ENCODE measurements at places on chromosomes 13 and 19. TPM values are rescaled to one million over a fixed set of nuclear protein-coding genes. Genes with fewer than 3 reads are reported as not detected.

DNA sequence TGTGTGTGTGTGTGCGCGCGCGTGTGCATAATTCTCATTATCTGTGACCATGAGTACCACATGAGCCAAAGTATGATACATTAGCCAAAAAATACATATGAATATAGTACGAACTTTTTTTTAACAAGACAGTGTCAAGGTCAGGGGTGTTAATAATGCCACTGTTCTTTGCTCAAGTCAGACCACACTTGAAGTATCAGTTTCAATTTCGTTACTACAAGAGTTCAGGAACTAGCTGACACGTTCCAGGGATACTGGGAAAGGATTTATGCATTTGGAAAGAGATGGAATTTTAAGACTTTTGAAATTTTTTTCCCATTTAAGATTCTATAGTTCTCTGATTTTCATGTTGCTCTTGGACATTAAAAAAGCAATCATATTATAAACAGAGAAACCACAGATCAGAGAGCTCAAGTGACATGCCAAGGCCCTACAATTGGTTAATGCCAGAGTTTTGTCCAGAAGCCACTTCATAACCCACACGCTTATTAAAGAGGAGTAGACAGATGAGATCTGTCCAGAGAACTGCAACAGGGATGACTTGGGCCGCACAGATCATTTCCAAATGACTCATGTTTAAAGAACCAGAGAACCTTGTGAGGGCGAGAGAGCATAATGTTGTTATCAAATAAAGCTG is 718.8 kb upstream of the SGCG start:
- no peak for DNase-seq

DNA sequence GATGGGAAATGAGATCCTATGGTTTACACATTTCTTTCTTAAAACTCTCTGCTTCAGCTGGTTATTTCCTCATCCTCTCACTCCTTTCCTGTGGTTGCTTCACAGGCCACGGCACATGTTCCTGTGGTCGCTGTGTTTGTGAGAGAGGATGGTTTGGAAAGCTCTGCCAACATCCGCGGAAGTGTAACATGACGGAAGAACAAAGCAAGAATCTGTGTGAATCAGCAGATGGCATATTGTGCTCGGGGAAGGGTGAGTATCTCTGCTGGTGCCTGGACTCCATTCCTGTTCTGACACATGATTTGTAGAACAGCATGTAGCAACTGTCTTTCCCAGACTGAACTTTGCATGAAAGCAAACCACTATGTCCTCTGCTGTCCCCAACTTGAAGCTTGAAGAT is 254.2 kb downstream of the ITGBL1 start:
- DNase-seq, result no peak

SLAIN1 gene
- total RNA-seq, result 7.1 TPM

ATXN8OS gene
- total RNA-seq, result not detected

ERICH6B gene
- total RNA-seq, result not detected

ZNF223 gene
- 2.3 TPM for total RNA-seq

Measured in left ventricle myocardium superior (tissue), 1 donor.